Inflammatory macrophage treated with lipopolysaccharide for 4 hours (primary cell): ENCODE measurements at places on chromosomes 5 and 9.

- no peak for DNase-seq
These were observed 99.6 kb upstream of the RAPGEF1 start for GRCh38 chr9:131839281-131840084.

GRCh38 chr5:14266686-14267085 is 123.5 kb downstream of the TRIO start:
- DNase-seq, result no peak

GRCh38 chr5:8829323-8830029 is 716.4 kb downstream of the SEMA5A start:
- no peak for DNase-seq

- no peak for DNase-seq
These were observed 42.7 kb upstream of the CEP72 start for GRCh38 chr5:569358-569867.

- no peak for DNase-seq
These were observed 71.5 kb downstream of the NIPBL start for GRCh38 chr5:36948041-36948440.

DNA sequence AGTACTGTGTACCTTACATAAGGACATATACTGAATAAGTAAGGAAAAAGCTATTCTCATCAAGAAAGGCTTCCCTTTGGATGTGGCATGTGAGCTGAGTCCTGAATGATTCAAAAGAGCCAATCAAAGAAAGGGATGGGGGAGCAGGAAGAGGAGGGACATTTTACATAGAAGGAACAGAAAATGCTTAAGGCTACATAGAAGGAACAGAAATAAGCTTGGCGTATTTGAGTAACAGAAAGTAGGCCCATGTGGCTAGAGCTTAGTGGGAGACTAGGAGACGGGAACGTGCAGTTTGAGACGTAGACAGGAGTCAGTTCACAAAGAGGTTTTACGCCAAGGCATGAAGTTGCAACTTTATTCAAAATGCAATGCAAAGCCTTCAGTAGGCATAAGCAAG is 126.3 kb downstream of the CEMIP2 start:
- peak; percentile 45 for DNase-seq

DNA sequence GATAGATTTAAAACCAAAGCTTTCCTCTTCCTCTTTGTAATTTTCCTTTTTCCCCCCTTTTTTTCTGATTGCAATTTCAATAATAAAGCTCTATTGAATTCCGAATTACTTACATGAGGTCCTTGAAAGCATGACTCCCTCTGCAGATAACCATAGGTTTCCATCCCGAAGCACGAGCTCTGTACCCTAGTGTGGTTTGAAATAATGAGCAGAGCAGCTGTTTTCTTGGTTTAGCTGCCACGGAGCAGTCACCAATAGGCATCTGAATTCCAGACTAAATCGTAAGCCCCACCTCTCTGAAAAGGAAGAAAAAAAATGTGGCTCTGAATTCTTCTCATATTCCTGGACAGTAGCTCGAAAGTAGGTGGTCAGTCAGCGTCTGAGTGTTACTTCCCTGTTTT is 18.5 kb upstream of the GNE start:
- DNase-seq, result no peak

- no peak for DNase-seq
These were observed 93.4 kb downstream of the PIP5K1B start for GRCh38 chr9:68798423-68798822.

DNA sequence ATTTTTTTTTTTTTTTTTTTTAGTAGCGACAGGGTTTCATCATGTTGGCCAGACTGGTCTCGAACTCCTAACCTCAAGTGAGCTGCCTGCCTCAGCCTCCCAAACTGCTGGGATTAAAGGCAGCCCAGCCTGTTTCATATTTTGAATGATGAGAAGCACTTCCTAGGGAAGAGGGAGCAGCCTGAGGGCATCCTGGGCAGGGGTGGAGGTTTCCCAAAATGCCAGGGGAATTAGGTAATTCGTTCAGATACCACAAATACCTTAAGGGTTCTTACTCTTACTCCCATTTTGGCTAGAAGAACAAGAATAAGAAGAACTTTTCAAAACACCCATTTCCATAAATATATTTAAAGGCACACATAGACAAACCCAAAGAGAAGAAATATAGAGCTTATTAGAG is 29.5 kb upstream of the RAPGEF1 start:
- DNase-seq, result no peak

GRCh38 chr5:123146696-123147095 is 57.7 kb downstream of the PRDM6 start:
- DNase-seq, result no peak

DNA sequence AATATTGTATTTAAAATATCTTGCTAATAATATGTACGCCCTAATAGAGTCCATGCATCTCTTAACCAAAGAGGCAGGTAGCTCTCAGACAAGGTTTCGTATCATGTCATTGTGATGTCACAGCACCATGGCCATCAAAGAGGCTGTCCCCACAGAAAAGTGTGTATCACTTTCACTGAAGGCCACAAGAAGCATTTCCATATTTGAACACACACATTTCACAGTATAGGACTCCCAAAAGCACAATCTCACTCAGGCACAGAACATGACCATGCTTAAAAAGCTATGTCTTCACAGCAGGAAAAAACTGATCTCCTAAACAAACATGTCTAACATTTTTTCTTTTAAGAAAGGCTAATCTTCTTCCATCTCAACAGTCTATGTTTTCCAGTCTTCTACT is 133.8 kb downstream of the DENND1A start:
- DNase-seq, result no peak

DNA sequence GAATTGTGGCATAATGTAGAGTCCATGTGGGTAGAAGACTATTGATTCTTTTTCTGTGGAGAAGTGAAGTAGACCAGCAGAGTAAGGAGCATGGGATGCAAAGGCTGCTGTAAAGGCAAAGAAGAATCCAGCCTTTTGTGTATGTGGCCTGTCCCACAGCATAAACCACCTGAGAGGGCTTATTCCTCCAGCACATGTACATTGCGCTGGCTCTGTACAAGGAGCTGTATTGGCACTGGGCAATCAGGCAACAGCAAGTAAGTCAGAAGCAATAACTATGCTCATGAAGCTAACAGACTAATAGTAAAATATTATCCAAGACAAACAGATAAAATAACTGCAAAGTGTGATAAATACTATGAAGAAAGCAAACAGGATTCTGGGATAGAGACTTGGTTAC is 86.2 kb downstream of the LURAP1L start:
- DNase-seq, result no peak

DNA sequence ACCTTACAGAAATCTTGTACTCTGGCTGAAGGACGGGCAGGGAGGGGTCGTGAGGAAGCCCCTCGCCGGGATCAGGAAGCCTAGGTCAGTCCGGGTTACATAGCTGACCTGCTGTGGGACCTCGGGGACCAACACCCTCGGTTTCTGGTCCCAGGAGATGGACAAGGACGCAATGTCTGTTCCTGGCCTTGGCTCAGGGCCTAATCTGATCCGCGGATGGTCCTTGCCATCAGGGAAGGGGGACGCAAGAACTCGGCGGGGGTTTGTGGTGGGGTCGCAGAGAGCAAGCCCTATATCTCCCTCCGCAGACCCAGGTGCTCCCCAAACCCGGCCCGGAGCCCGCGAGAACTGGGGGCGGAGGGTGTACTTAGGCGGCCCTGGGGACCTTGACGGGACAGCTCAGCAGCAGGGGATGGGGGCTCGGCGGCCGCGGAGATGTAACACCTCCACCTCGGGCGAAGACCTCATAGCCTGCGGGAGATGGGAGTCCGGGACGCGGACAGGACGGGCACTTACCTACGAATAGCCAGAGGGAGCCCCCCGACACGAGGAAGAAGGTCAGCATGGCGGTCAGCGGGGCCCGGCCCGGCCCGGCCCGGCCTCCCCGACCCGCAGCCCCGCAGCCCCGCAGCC is 353 bp downstream of the ACSL6 start:
- no peak for DNase-seq

DNA sequence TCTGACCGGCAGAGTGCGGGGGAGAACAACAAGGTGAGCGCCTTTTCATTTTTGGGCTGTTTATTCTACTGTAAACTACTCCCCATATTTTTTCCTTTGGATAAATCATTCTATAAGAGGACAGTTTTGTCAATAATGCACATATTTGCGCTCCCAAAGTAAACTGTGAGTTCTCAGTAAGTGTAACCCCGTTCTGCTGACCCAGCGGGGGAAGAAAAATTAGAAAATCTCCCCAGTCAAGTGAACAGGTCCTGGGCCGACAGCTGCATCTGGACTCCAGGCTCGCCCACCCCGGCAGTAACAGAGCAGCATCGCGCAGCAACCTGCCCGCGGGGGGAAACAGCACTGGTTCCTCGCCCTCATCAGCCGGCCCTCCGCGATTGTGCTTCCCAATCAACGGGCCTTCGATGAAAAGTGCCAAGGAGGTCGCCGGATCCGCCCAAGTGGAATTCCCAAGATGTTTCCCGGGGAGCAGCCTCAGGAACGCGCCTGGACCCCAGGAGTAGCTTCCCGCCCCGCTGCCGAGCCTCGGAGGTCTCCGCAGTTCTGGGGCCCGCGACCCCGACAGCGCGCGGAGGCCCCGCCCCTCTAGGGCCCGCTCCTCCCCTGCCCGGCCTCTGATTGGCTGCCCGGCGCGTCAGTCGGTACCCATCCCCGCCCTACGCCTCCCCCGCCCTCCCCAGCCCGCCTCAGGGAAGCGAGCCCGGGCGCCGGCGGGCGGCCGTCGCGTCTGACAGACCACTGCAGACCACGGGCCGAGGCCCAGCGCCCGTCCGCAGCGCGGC is at the start of gene OTULINL:
Gene OTULINL, plus strand, starts transcription at position 687 of the 785 bp plus-strand sequence. CDS start 103 bp downstream, outside the sequence.
- peak; percentile 87 for DNase-seq

DNA sequence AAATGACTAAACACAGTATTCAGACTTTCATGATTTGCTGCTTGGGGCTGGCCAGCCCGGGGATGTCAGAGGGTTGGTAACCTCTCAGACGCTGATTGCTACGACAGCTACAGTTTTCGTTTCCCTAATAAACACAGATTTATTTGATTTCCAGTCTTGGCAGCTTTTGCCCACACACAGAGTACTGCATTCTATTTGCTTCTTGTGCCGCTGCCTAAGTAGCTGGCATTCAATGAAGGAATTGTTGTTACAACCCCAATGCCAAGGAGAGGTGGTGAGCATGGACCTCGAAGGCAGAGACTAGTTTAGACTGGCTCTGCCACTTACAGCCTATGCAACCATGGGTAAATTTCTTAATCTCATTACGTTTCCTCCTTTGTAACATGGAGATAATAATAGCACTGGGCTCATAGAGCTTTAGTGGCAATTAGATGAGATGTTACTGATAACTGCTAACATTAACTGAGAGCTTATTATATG is 247.1 kb upstream of the PANK3 start:
- DNase-seq, result no peak

DNA sequence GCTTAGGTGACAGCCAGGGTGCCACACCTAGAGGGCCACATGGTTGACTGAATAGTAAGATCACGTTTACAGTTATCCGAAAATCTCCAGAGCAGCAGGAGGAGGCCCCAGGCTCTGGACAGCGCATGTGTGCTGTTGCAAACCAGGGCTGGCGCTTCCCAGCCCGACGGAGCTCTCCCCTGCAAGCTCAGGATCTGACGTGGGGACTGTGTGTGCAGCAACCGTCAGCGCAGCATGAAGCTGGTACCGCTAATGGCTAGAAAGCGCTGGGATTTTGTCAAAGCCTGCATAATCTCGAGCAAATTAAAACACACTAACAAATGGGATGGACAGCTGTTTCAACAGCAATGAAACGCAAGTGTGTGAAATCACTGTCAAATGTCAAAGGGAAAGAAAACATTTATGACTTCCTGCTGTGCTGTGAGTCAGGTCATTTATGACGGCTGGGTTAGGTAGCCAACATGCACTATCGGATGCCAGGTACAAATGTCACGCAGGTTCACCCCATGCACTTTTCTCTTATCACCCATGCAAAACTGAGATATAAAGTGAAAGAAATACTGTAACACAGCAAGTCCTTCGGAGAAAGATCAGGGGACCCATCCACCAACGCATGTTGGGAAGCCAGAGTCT is 7.5 kb downstream of the SURF4 start:
- no peak for DNase-seq

DNA sequence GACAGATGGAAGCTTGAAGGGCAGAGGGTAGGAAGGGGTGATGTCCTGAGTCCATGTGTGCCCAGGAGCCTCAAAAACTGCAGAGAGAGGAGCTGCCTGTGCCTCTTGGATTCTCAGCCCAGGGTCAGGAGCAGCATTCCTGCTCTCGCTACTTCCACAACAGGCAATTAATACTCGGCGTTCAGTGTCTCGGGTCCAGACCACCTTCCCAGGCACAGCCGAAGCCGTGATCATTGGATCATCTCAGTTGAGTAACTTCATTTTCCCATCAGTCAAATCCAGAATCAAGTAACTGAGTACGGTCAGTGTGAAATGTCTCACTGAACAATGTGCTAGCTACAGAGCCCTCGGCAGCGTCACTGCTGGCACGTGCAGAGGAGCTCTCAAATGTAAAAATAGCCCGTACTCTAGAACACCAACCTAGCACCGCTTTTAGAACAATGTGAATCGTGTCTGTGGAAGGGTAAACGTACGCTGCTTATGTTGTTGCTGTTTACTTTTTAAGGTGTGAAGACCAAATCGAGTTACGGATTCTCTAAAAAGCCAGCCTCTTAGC is 63.5 kb upstream of the IRX4 start:
- DNase-seq, result no peak

DNA sequence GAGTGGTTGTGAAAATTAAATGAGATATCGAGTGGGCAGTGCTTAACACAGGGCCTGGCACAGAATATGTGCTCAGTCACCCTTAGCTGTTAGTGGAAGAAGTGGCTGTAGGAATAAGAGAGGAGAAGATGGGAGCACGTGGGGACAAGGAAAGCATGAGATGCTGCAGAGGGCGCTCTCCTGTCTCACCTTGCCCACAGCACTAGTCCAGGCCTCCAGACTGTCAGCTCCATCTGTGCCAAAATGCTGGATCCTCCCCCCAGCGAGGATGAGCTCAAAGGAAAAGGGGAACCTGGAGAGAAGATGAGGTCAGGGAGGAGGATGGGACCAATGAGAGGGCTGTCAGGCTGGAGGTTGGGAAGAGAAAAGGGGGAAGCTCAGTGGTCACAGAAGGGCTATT is 12.5 kb downstream of the ARAP3 start:
- no peak for DNase-seq

GRCh38 chr5:170571281-170571731 is 67.5 kb downstream of the KCNIP1 start:
- DNase-seq, result no peak

DNA sequence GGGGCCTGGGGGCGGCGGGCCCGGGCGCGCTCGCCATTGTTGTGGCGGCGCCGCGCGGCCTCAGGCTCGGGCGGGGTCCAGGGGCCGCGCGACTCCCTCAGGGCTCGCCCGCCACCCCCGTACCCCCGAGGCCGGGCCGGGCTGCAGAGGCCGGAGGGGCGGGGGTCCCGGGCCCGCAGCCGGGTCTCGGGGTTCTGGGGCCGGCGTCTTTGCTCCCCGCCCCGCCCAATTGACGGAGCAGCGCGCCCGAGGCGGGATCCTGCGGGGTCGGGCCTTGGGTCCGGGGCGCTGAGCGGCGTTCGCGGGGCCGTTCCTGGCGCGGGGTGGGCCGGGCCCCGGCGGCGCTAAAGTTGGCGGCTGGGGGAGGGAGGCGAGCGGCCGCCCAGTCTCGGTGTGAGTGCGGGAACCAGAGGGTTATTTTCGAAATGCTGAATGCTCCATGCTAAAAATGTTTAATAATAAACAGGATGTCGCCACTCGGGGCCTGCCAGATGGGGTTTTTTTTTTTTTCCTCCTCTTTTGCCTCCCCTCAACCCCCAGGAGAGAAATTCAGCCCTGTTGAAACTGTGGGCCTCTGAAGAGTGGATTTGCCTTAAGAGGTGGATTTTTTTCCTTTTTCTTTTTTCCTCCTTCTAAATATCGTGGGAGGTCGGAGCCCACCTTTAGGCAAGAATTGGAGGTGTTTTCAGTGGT is 724 bp downstream of the PRRC2B start:
- DNase-seq, result peak; percentile 32

GRCh38 chr5:126016256-126016655 is 407.0 kb upstream of the GRAMD2B start:
- no peak for DNase-seq
